ENCODE measurements at places on chromosomes 12 and 14. TPM values are rescaled to one million over a fixed set of nuclear protein-coding genes. Genes with fewer than 3 reads are reported as not detected.

- H3K4me3 ChIP-seq: no peak overlapping the region
- no peaks in the 10 kb centered on the region for H3K36me3 ChIP-seq
- no peak for DNase-seq
- H3K27ac ChIP-seq: no peak overlapping the region
- H3K27me3 ChIP-seq: no peaks in the 10 kb centered on the region
- peaks cover 18% of the 10 kb centered on the region for H3K4me1 ChIP-seq
These were observed 128.6 kb downstream of the MED13L start for GRCh38 chr12:116148844-116149243.

DNA sequence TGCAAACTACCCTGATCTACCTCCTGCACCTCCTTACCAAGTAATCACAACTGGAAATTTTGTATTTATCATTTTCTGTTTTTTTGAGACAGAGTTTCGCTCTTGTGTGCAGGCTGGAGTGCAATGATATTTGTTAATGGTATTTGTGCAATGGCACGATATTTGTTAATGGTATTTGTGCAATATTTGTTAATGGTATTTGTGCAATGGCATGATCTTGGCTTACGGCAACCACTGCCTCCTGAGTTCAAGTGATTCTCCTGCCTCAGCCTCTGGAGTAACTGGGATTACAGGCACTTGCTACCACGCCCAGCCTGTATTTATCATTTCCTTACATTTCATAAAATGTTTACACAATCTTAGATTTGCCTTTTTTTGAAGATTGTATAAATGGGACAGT, 5.7 kb upstream of the NECAP1 start:
- H3K27me3 ChIP-seq: no peaks in the 10 kb centered on the region
- DNase-seq: no peak
- peaks cover 8% of the 10 kb centered on the region for H3K4me1 ChIP-seq
- no peak overlapping the region for H3K27ac ChIP-seq
- no peaks in the 10 kb centered on the region for H3K36me3 ChIP-seq
- no peak overlapping the region for H3K4me3 ChIP-seq

GRCh38 chr14:71264260-71264659, 357.0 kb downstream of the PCNX1 start:
- no peaks in the 10 kb centered on the region for H3K36me3 ChIP-seq
- H3K27me3 ChIP-seq: no peaks in the 10 kb centered on the region
- H3K27ac ChIP-seq: no peak overlapping the region
- H3K4me3 ChIP-seq: no peak overlapping the region
- no peak for DNase-seq
- peaks cover 7% of the 10 kb centered on the region for H3K4me1 ChIP-seq

DNA sequence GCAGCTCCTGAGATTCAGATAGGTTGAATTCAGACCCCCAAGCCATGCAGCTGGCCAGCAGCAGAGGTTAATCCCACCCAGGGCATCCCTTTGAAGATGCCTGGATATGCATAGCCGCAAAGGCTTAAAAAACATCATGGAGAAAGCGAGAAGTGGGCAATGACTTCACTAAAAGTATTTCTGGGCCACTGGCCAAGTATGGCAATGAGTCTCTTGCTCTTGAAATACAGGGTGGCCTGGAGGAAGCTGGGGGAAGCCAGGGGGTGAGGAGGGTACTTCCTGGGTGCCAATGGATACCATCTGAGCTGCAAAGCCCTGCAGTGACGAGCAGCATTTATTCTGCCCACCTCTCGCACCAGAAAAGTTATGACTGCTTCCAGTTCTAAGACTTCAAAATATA, 539.3 kb upstream of the TBX3 start:
- DNase-seq: no peak
- H3K27me3 ChIP-seq: no peaks in the 10 kb centered on the region
- no peak overlapping the region for H3K4me3 ChIP-seq

DNA sequence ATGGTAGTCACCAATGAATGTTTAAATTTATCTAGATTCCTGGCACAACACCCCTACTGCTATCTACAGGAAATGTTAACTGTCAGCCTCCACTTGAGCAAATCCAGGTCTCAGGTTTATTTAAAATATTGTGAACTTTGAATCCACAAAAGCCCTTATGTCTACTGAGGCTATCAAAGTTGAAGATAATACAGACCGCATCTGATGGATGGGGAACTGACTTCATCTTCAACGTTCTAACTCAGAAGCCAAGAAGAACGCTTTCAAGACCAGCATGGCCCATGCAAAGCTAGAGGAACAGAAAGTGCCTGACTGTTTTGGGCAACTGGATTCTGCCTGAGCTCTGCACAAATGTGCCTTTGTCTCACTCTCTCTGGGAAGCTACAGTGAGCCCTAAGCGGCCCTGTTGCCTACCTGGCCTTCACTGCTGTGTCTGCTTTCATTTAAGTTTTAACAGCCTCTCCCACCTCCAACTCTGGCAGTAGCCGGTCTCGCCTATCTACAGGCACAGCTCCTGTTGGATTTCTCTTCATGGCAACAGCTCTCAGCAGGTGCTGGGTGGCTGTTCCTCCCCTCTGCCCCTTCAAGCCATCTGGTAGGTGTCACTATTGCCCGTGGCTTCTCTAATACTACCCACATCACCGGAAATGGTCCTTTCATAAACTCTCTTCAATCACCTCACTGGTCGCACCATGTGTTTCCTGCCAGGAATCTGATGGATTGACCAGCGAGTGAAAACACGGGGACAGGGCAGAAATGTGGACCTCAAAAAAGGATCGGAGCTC, 112.1 kb upstream of the OVCH1 start:
- no peaks in the 10 kb centered on the region for H3K27me3 ChIP-seq
- H3K36me3 ChIP-seq: no peaks in the 10 kb centered on the region
- H3K4me3 ChIP-seq: no peak overlapping the region
- H3K4me1 ChIP-seq: no peaks in the 10 kb centered on the region

- no peaks in the 10 kb centered on the region for H3K4me1 ChIP-seq
- H3K36me3 ChIP-seq: no peaks in the 10 kb centered on the region
- H3K4me3 ChIP-seq: no peak overlapping the region
- DNase-seq: no peak
These were observed 497.6 kb downstream of the SLC16A7 start for GRCh38 chr12:60093428-60093827.

GRCh38 chr12:75257510-75257909, 47.9 kb upstream of the KCNC2 start:
- DNase-seq: no peak
- no peaks in the 10 kb centered on the region for H3K4me1 ChIP-seq
- H3K36me3 ChIP-seq: no peaks in the 10 kb centered on the region
- H3K27ac ChIP-seq: no peak overlapping the region
- no peaks in the 10 kb centered on the region for H3K27me3 ChIP-seq

DNA sequence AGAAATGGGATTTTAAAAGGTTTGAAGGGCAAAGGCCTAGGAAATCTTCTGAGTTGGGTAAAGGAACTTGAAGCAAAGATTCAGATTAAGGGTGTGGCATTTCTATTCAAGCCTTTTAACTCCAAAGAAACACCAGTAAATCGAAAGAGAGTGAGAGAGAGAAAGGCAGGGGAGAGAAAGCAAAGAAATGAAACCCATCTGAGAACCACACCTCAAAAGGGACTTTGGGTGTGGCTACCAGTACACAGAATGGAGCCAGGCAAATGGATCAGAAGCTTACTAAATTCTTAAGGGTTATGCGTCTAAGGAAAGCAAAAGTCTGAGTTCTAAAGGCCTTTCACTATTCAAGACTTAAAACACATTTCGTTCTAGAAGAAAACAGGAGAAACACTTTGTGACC, 277.4 kb downstream of the BCL11B start:
- no peaks in the 10 kb centered on the region for H3K27me3 ChIP-seq

- H3K36me3 ChIP-seq: peaks cover 5% of the 10 kb centered on the region
- H3K4me1 ChIP-seq: no peaks in the 10 kb centered on the region
- no peaks in the 10 kb centered on the region for H3K27me3 ChIP-seq
- H3K4me3 ChIP-seq: no peak overlapping the region
- no peak overlapping the region for H3K27ac ChIP-seq
- DNase-seq: no peak
These were observed 69.1 kb downstream of the TMEM260 start for GRCh38 chr14:56648508-56649301.

GRCh38 chr12:74483057-74483456, 54.6 kb upstream of the ATXN7L3B start:
- H3K4me3 ChIP-seq: no peak overlapping the region
- H3K36me3 ChIP-seq: no peaks in the 10 kb centered on the region
- H3K27me3 ChIP-seq: no peaks in the 10 kb centered on the region
- DNase-seq: no peak

DNA sequence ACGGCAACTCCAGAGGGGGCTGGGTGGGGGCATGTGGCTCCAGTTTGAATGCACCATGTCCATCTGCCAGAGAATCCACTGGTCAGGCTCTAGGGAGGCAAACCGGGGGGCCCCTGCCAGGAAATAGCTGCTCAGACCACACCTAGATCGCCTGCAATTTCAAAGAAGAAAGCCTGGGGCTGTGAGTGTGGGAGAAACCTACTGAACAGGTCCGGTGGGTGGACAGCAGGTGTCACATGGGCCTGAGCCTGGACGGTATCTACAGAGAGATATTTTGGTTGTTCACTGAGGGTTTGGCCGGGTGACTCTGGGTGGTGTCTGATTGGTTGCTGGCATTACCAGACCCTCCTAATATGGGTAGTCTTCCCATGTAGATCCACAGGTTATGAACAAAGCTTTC, 32.0 kb downstream of the DAO start:
- no peaks in the 10 kb centered on the region for H3K36me3 ChIP-seq
- no peak for DNase-seq
- H3K4me3 ChIP-seq: no peak overlapping the region
- no peaks in the 10 kb centered on the region for H3K27me3 ChIP-seq
- no peaks in the 10 kb centered on the region for H3K4me1 ChIP-seq
- no peak overlapping the region for H3K27ac ChIP-seq

DNA sequence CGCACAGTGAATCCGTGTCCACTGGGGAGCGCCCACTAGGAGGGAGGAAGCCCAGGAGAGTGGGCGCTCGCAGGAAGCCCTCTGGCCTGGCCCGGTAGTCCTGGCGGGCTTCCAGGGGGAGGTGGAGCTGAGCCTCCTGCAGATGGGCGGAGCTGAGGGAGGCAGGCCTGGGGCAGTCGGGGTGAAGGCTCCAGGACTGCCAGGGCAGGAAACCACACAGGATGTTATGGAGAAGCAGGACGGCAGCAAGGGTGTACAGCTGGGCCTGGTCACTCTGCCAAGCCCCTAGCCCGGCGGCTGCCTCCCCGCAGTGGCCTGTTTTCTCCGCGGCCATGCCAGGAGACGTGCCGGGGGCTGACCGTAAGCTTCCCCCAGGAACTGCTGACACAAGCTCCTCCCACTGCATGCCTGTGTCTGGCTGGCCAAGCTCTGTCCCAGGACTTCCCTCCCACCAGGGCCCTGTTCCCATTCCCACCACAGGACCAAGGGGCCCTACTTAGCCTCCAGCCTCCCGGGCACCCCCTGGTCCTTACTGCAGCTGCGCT, 143.4 kb upstream of the C14orf180 start:
- no peak overlapping the region for H3K27ac ChIP-seq
- H3K4me3 ChIP-seq: no peak overlapping the region
- peaks cover 10% of the 10 kb centered on the region for H3K4me1 ChIP-seq
- H3K36me3 ChIP-seq: no peaks in the 10 kb centered on the region
- DNase-seq: peak; percentile 26

- H3K27ac ChIP-seq: no peak overlapping the region
- H3K4me3 ChIP-seq: no peak overlapping the region
- DNase-seq: no peak
These were observed 1493.1 kb upstream of the FLRT2 start for GRCh38 chr14:84036840-84037239.

DNA sequence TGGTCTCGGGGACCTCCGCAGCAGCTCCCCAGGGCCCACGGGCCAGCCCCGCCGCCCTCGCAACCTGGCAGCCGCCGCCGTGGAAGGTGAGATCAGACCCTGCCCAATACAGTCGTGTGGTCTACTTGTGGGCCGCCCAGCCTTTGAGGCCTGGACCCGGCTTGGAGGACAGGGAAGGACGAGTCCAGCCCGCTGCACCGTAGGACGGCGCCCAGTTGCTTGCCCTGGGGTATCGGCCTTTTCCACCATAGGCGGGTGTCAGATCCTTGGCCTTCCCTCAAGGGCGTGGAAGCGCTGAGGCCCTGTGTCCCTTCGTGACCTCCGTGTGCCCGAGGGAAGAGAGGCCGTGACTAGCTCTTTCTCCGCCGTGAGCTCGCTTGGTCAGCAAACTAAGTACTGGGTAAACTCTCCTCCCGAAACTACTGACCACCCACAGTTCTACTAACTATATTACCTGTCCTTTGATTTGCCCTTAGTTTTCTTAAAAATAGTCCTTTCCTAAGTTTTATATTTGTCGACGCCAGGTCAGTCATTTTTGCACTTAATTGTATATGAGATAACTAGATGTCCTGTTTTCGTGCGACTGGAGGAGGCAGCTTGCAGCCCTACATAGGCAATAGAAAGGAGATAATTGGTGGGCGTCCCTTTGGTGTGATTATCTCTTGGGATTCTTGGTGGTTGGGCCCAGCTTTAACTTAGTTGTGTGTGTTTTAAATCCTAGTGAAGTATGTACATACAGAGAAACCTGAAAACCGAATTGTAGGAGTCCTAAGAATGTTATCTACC, 757 bp downstream of the SLC25A3 start:
- no peaks in the 10 kb centered on the region for H3K27me3 ChIP-seq
- peak; percentile 52 for DNase-seq
- peaks cover 13% of the 10 kb centered on the region for H3K4me1 ChIP-seq
- H3K36me3 ChIP-seq: peaks cover 3% of the 10 kb centered on the region

GRCh38 chr12:103964805-103965204, 867 bp upstream of the TDG start:
- H3K27ac ChIP-seq: peak overlapping the region; percentile 98
- peaks cover 20% of the 10 kb centered on the region for H3K4me1 ChIP-seq
- no peaks in the 10 kb centered on the region for H3K27me3 ChIP-seq
- DNase-seq: no peak
- H3K4me3 ChIP-seq: peak overlapping the region; percentile 93

DNA sequence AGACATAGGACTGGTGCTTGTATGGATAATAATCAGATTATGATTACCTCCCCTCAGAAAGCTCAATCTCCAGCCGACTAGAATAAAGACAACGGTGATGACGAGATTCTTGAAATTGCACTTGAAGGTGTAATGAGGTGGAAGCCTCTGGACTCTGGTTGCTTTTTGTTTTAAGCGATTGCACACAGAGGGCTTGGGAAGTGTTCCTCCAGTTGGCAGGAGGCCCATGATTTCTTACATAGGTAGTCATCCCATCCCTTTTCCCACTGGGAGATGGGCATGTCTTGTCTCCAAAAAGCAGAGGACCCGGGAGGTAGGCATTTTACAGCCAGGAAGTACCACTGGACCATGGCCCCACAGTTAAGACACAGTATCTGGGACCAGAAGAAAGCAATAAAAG, 165.7 kb upstream of the FKBP4 start:
- no peaks in the 10 kb centered on the region for H3K4me1 ChIP-seq
- no peak overlapping the region for H3K27ac ChIP-seq
- no peaks in the 10 kb centered on the region for H3K36me3 ChIP-seq

The TBC1D30 gene
- total RNA-seq: 5.2 TPM

The DIO3 gene
- 1.2 TPM for total RNA-seq

The RILPL2 gene
- total RNA-seq: 1.5 TPM

The PPM1H gene
- 3.2 TPM for total RNA-seq

The CLEC4C gene
- not detected for total RNA-seq

The NFE2 gene
- not detected for total RNA-seq

The WNT5B gene
- 0.80 TPM for total RNA-seq

The CLSTN3 gene
- 18.1 TPM for total RNA-seq

The RNASE7 gene
- total RNA-seq: 0.48 TPM

The SYT1 gene
- 0.60 TPM for total RNA-seq

The PIK3C2G gene
- 0.32 TPM for total RNA-seq

The HOXC6 gene
- not detected for total RNA-seq
